Transverse colon (tissue), 4 donors: ENCODE measurements at places on chromosomes 6 and 20. TPM values are rescaled to one million over a fixed set of nuclear protein-coding genes. Genes with fewer than 3 reads are reported as not detected.

DNA sequence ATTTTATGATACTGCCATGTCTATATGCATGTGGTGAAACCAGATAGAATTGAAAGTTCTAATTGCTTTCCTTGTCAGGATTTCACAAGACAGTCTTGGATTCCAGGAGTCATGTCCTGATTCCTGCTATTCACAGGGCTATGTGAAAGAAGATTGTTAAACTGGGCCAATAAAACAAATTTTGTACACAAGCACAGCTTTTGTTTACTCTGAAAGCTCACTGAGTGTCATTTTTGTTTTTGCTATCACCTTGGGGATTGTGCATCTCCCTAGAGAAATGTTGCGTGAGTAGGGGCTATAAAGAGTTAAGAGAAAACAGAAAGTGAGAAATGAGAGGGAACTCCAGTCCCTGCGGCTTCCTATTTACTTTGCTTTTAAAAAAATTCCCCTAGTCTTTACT, 627.5 kb downstream of the PKHD1 start:
- H3K36me3 ChIP-seq = no peaks in the 10 kb centered on the region
- H3K4me1 ChIP-seq = peaks cover 3% of the 10 kb centered on the region
- H3K27me3 ChIP-seq = no peaks in the 10 kb centered on the region
- no peak overlapping the region for H3K27ac ChIP-seq
- no peak overlapping the region for H3K4me3 ChIP-seq

- H3K36me3 ChIP-seq = no peaks in the 10 kb centered on the region
- no peak overlapping the region for H3K4me3 ChIP-seq
- H3K27me3 ChIP-seq = no peaks in the 10 kb centered on the region
- H3K4me1 ChIP-seq = no peaks in the 10 kb centered on the region
- DNase-seq = no peak
- no peak overlapping the region for H3K27ac ChIP-seq
Observed at GRCh38 chr6:5610640-5611039, 349.3 kb downstream of the FARS2 start.

DNA sequence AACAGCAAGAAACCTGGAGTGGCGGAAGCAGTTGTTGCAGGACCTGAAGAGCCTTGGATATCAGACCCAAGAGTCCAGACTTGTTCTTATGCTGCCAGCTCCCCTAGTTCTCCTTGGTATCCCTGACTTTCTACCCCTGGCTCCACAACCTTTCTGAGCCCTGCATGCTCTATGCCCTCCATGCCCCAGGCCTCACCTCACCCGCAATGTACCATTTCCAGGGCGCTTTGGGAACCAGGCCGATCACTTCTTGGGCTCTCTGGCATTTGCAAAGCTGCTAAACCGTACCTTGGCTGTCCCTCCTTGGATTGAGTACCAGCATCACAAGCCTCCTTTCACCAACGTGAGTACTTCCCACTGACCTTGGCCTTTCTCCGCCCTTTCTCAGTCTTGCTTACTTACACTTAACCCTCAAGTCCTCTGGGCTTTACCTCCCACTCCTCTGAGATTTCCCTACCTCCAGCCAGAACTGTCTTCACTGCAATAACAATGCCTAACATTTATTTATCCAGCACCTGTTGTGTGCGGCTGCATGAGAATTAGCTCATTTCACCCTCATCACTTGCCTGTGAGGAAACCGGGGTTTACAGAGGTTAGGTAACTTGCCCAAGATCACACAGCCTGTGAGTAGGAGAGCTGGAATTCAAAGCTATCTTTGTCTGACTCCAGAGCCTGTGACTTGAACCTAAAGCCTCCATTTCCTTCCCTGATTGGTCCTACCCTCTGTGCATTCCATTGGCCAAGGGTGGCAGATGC, 2.3 kb downstream of the POFUT1 start:
- no peak for DNase-seq
- H3K4me1 ChIP-seq = peaks cover 52% of the 10 kb centered on the region
- no peak overlapping the region for H3K4me3 ChIP-seq
- no peaks in the 10 kb centered on the region for H3K36me3 ChIP-seq
- H3K27ac ChIP-seq = no peak overlapping the region
- H3K27me3 ChIP-seq = no peaks in the 10 kb centered on the region

DNA sequence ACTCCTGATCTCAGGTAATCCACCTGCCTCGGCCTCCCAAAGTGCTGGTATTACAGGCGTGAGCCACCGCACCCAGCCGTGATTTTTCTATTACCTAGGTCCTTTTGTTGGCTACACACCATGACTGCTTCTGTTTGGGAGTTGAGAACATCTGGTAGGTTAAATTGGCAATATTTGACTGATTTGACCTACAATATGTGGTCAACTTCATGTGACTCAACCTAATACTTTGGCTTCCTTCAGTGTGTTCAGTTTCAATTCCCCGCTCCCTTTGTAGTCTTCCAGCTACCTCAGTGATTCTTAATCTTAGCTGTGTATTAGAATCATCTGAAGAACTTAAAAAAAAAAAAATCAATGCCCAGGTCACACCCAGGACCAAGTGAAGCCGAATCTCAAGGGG, 47.4 kb downstream of the MYB start:
- H3K36me3 ChIP-seq = no peaks in the 10 kb centered on the region
- no peak overlapping the region for H3K27ac ChIP-seq
- H3K27me3 ChIP-seq = no peaks in the 10 kb centered on the region
- no peak overlapping the region for H3K4me3 ChIP-seq
- no peak for DNase-seq

- no peak overlapping the region for H3K4me3 ChIP-seq
- no peaks in the 10 kb centered on the region for H3K4me1 ChIP-seq
- H3K27ac ChIP-seq = no peak overlapping the region
- H3K27me3 ChIP-seq = no peaks in the 10 kb centered on the region
Observed at GRCh38 chr6:140228491-140228890, 854.0 kb upstream of the CITED2 start.

- peaks cover 16% of the 10 kb centered on the region for H3K27me3 ChIP-seq
- no peaks in the 10 kb centered on the region for H3K4me1 ChIP-seq
- peak within 1 kb of the TSS; percentile 77 for H3K27ac ChIP-seq
- no peaks in the 10 kb centered on the region for H3K36me3 ChIP-seq
- H3K4me3 ChIP-seq = peak within 1 kb of the TSS; percentile 16
- DNase-seq = peak; percentile 83
Observed at GRCh38 chr6:17101422-17102257, at the start of gene STMND1. Gene STMND1, plus strand, starts transcription at chr6:17102050. Its CDS starts 208 bp downstream, at chr6:17102258.

- H3K4me1 ChIP-seq = peaks cover 37% of the 10 kb centered on the region
- H3K36me3 ChIP-seq = no peaks in the 10 kb centered on the region
- no peak overlapping the region for H3K27ac ChIP-seq
- H3K27me3 ChIP-seq = no peaks in the 10 kb centered on the region
Observed at GRCh38 chr6:118899948-118900347, 6.0 kb downstream of the ASF1A start.

- no peaks in the 10 kb centered on the region for H3K27me3 ChIP-seq
- peak overlapping the region; percentile 83 for H3K27ac ChIP-seq
- H3K4me1 ChIP-seq = peaks cover 17% of the 10 kb centered on the region
- DNase-seq = peak; percentile 51
- no peak overlapping the region for H3K4me3 ChIP-seq
Observed at GRCh38 chr20:44643596-44644229, 7.8 kb downstream of the ADA start.

DNA sequence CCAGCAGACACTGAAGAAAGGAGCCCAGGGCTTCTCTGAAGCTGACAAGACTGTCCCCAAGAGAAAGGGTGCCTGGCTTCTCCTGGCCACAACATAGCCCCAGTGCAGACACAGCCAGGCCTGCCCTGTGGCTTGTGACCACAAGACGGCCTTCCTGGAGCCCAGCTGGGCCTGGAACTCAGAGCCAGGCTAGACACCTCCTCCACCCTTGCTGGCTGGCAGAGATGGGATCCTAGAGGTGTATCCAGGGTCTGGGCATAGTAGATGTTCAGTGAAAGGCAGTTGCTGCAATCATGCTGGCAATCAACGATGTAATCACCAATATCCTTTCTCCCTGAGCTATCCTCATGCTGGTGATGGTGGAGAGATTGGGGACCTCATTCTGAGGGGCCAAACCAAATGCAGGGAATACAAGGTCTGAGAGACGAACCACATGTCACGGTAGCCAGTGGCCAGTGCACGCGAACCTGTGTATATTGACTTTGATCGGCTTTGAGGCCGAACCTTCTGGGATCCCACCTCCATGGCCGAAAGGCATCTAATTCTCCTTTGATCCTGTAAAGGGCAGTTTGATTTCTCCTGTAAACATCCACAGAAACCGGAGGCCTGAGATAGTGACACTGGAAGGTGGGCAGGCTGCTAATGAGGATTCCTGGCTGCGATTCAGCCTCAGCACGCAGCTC, 115.2 kb downstream of the PSMB1 start:
- no peak for DNase-seq
- H3K4me1 ChIP-seq = no peaks in the 10 kb centered on the region
- no peaks in the 10 kb centered on the region for H3K36me3 ChIP-seq
- H3K27ac ChIP-seq = peak overlapping the region; percentile 24

DNA sequence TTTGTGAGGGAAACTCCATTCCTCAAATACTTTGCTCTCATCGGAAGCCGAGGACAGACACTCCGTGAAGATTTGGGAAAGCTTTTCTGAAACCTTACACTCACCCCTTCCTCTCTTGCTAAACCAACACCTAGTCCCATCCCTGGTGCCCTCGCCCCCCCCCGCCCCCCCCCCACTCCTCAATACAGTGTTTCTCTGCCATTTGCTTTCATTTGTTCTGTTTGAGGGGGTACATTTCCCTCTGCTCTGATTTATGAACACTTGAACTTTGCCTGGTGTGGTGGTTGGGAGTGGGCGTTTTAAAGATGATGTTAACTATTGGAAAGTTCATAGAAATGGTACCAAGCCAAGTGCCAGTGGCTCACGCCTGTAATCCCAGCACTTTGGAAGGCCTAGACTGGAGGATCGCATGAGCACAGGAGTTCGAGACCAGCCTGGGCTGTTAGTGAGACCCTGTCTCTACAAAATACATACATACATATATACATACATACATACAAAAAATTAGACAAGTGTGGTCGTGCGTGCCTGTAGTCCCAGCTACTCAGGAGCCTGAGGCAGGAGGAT, 1.1 kb downstream of the RAB32 start:
- H3K36me3 ChIP-seq = no peaks in the 10 kb centered on the region
- no peak for DNase-seq
- H3K4me1 ChIP-seq = peaks cover 8% of the 10 kb centered on the region
- peak overlapping the region; percentile 89 for H3K4me3 ChIP-seq
- peak overlapping the region; percentile 98 for H3K27ac ChIP-seq

GRCh38 chr6:102501615-102502014, 1108.1 kb downstream of the GRIK2 start:
- no peak for DNase-seq
- H3K4me1 ChIP-seq = no peaks in the 10 kb centered on the region
- no peaks in the 10 kb centered on the region for H3K27me3 ChIP-seq

- no peaks in the 10 kb centered on the region for H3K36me3 ChIP-seq
- H3K4me1 ChIP-seq = no peaks in the 10 kb centered on the region
- H3K27ac ChIP-seq = no peak overlapping the region
- no peaks in the 10 kb centered on the region for H3K27me3 ChIP-seq
Observed at GRCh38 chr6:96002912-96003311, 12.9 kb upstream of the FUT9 start.

- no peaks in the 10 kb centered on the region for H3K4me1 ChIP-seq
- H3K36me3 ChIP-seq = no peaks in the 10 kb centered on the region
- H3K27me3 ChIP-seq = no peaks in the 10 kb centered on the region
Observed at GRCh38 chr6:144320741-144321140, 35.6 kb downstream of the UTRN start.

DNA sequence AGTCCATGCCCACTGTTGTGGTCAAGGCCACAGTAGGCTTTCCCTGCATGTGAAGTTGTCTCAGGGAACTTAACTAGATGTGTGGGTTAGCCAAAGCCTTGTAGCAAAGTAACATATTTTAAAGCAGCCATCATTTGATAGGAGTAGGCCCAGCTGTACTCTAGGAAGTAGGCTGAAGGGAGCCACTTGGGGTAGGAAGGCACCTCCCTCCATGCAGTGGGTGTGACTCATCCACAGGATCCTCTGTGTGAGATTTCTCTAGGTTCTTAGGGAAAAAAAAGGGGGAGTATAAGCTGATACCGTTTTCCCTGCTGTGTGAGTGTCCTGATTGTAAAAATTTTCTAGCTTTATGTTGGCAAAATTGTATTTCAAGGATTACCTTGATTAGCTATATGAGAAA, 44.7 kb downstream of the VAPB start:
- no peaks in the 10 kb centered on the region for H3K36me3 ChIP-seq
- peaks cover 64% of the 10 kb centered on the region for H3K4me1 ChIP-seq
- no peak for DNase-seq

GRCh38 chr20:5056801-5057599, 55.7 kb upstream of the SLC23A2 start:
- DNase-seq = peak; percentile 55
- no peaks in the 10 kb centered on the region for H3K27me3 ChIP-seq
- H3K27ac ChIP-seq = peak overlapping the region; percentile 15
- no peaks in the 10 kb centered on the region for H3K4me1 ChIP-seq

DNA sequence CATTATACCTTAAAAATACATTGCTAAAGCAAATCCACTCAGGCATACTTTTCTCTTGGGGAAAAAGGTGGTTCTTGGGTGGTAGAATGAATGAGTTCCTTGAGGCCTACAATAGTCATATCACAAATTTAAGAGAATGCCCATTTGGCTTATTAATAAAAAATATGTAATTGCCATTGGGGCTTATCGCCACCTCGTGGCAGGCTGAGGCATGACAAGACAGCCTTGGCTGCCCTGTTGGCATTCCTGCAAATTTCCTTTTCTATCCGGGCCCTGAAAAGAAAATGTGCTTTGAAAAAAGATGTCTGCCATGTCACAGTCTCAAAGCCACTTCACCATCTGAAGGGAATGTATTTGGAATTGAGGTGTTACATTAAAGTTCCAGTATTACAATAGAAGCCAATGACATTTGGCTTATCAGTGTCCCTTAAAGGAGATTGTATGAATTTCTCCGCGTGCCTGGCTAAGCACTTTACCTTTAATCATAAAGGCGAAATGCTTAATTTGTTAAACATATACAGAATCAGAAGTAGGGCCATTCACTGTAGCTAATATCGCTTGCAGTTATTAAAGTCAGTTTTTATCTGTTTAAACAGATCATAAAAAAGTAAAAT, 188.3 kb upstream of the ZFP64 start:
- H3K4me1 ChIP-seq = no peaks in the 10 kb centered on the region
- no peaks in the 10 kb centered on the region for H3K27me3 ChIP-seq
- peak; percentile 26 for DNase-seq

DNA sequence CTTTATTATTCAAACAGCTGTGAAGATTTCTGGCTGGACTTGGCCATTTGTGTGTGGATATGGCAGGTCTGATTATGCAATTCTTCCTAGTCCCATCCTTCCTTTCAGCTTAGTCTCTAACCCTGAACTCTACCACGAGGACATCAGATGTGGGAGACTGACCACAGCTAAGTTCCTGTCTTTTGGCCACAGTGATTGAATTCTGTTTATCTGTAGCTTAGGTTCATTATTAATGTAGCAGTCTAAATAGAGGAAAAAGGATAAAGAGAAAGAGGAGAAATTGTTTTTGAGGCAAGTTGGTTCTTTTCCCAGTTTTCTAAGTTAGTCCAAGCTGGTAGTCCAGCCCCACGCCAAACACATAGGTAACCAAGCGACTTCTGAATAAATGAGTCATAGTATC, 598.9 kb downstream of the RFPL4B start:
- no peaks in the 10 kb centered on the region for H3K27me3 ChIP-seq
- no peak for DNase-seq

The TTLL9 gene
- total RNA-seq = not detected

The EPPIN gene
- total RNA-seq = not detected

The SLC35F1 gene
- 1.1 TPM for total RNA-seq

The GSTA2 gene
- not detected for total RNA-seq

The TMEM151B gene
- total RNA-seq = 0.14 TPM

The BTNL2 gene
- not detected for total RNA-seq

The FBXL4 gene
- total RNA-seq = 10.3 TPM

The SLC13A3 gene
- total RNA-seq = 0.14 TPM

The KCNS1 gene
- 0.64 TPM for total RNA-seq

The RHAG gene
- total RNA-seq = 0.64 TPM

The ELOVL2 gene
- not detected for total RNA-seq
